ENCODE measurements at places on chromosomes 12 and 14. TPM values are rescaled to one million over a fixed set of nuclear protein-coding genes. Genes with fewer than 3 reads are reported as not detected.
A peak's percentile ranks its signal among the peaks of the same experiment; 100 is the strongest.

DNA sequence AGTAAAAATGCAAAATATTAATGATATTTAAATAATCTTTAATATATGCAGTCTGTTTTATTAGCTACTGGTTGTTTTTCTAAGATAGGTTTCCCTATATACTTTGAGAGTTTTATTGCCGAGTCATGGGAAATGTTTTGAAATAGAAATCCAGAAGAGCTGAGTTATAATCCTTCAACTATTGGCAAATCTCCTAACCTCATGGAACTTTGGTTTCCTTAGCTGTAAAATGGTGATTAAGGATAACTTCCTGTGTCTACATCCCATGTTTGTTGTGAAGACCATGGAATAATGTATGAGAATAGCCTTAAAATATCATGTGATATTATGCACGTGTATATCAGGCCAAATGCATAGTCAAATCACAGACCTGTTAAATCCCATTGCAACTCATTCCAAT lies 51.0 kb downstream of the UNC79 start:
- no peak overlapping the region for H3K4me3 ChIP-seq
- no peak overlapping the region for H3K27ac ChIP-seq
- no peaks in the 10 kb centered on the region for H3K36me3 ChIP-seq
- DNase-seq: no peak
- no peaks in the 10 kb centered on the region for H3K4me1 ChIP-seq
- H3K27me3 ChIP-seq: no peaks in the 10 kb centered on the region

GRCh38 chr12:44431647-44432343 lies 444.3 kb downstream of the NELL2 start:
- H3K4me3 ChIP-seq: no peak overlapping the region
- H3K4me1 ChIP-seq: no peaks in the 10 kb centered on the region
- no peak for DNase-seq
- no peaks in the 10 kb centered on the region for H3K36me3 ChIP-seq

DNA sequence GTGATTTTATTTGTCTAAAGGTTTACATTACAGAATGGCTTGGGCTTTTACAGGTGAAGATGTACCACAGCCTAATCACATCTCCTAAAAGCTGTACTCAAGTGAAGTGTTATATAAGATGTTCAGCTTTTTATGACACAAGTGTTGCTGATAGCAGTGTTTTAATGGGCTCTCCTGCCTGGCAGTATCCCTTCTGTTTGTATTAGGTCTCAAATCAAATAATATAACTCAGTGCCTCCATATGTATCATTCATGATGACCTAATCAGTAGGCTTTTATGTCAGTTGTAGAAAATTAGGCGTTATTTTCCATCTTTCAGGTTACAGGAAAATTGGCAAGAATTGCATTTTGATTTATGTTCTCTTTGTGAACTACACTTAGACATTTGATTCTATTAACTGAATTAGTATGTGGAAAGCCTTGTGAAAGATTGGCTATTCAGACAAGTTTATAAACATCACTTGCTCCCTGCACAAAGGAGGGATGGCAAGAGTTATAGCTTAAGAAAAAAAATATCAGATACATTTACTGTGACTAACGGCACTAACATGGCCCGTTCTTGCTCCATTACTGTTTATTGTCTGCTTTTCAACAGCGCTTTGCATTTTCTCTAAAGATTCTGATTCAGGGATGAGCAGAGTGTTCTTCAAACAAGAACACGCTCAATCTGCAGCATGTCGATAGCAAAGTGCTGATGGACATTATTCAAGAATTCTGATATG lies 143.7 kb upstream of the DIO2 start:
- no peak for DNase-seq
- no peak overlapping the region for H3K4me3 ChIP-seq
- H3K4me1 ChIP-seq: no peaks in the 10 kb centered on the region

DNA sequence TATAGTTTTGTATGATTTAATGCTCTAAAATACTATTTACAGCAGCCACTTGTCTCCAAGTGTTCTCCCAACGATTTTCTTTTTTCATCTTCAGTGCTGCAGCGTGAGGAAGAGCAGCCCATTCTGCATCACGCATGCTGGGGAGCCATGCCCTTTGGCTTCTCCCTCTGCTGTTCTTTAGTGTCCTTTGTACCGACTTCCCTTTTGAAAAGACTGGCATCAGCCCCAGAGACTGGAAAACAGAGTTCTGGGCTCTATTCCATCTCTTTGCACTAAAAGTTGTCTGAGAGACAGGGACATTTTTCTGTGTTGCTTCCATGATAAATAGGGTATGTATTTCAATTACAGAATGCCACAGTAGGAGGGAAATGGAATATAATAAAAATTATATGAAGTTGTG lies 105.1 kb downstream of the RERG start:
- H3K27ac ChIP-seq: no peak overlapping the region
- peaks cover 3% of the 10 kb centered on the region for H3K4me1 ChIP-seq
- H3K4me3 ChIP-seq: no peak overlapping the region
- no peaks in the 10 kb centered on the region for H3K36me3 ChIP-seq

The KERA gene
- not detected for total RNA-seq

DNA sequence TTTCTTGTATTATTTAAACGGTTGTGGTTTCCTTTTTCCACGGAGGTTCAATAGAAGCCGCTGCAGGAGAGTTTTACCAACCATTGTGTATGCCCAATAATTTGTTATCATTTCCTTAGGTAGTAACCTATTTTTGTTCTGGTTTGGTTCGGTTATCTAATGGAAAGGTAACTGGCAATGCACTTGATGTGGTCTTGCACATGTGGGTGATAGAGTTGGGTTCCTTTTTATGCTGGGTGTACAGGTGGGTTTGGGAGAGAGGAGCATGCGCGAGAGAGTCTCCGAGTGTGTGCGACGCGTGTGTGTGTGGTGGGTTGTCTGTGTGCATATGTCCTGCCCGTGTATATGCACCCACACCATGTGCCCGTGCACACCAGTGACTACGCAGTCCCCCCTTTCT lies 102.7 kb upstream of the FKBP4 start:
- peak overlapping the region; percentile 56 for H3K4me3 ChIP-seq
- no peak for DNase-seq
- H3K4me1 ChIP-seq: peaks cover 11% of the 10 kb centered on the region
- peaks cover 21% of the 10 kb centered on the region for H3K27me3 ChIP-seq
- H3K27ac ChIP-seq: no peak overlapping the region
- no peaks in the 10 kb centered on the region for H3K36me3 ChIP-seq

The RNFT2 gene
- 0.78 TPM for total RNA-seq

DNA sequence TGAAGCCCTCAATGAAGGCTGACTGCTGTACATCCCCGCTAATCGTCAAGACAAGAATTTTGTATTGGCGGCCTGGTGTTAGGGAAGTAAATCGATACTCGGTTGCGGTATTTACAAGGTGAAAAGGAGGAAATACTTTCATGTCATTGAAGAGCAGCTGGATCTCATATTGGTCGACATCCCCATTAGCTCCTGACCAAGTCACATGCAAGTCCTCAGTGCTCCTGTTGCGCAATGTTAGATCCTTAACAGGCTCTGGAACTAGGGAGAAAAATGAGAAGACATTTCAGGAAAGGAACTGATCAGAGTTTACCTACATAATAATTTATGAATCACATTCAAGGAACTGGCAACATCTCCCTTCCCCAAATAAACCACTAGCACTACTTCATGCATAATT lies 66.2 kb downstream of the PTPRB start:
- no peak for DNase-seq

DNA sequence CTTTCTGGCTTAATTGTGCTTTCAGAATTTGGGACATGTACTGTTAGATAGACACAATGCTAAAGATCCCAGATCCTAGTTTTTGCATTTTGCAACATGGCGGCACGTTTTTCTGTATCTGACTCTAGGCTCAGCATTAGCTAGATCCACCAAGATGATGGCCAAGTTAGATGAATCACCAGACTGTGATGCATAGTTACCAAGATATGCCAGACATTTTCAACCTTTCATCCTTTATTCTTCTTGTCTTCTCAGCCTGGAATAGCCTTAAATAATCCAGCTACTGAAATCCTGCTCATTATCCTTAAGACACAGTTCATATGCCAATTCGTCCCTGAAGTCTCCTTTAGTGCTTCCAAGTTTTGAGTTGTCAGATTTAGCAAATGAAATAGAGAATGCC lies 144.9 kb upstream of the CRY1 start:
- peaks cover 11% of the 10 kb centered on the region for H3K4me1 ChIP-seq
- H3K36me3 ChIP-seq: no peaks in the 10 kb centered on the region
- H3K27me3 ChIP-seq: peaks cover 5% of the 10 kb centered on the region
- no peak overlapping the region for H3K4me3 ChIP-seq

GRCh38 chr14:39433452-39433813 lies 1.2 kb upstream of the FBXO33 start:
- H3K27ac ChIP-seq: peak overlapping the region; percentile 99
- H3K4me3 ChIP-seq: peak overlapping the region; percentile 97
- H3K27me3 ChIP-seq: no peaks in the 10 kb centered on the region
- peaks cover 32% of the 10 kb centered on the region for H3K4me1 ChIP-seq
- no peak for DNase-seq
- H3K36me3 ChIP-seq: no peaks in the 10 kb centered on the region

DNA sequence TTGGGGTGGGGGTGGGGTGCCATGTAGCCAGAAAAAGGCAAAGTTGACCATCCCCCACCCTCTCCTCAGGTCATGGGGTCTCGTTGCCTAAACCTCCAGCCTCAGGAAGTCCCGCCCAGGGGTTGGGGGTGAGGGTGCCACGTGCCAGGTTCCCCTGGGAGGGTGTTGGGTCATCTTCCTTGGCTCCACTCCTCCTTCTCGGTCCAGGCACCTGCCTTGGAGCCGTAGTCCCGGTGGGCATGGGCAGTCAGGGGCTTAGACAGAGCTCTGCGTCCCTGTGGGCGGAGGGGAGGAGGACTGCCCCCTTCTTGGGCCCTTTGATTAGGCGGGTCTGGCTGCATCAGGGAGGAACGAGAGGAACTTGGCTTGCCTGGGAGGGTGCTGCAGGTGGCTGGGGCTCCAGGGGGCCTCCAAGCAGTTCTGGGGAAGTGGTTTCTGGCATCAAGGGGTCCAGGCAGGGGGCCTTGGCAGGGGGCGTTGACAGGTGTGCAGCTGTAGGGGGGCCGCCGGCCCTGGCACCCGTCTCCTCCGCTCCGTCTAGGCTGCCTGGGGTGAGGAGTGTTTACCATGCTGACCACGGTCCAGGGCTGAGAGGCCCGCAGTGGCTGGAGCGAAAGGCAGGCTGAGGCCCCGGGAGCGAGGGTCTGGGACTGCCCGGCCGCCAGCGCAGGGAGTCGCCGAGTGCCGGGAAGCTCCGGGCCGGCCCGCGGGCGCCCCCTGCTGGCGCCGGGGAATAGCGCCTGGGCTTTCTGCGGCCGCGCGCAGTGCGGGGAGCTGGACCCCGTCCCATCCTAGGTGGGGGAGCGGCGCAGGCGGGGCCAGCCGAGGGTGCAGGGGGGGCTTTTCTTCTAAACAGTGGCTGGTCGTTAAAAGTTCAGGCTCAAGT lies 7.9 kb downstream of the SETD1B start:
- DNase-seq: peak; percentile 83
- peak overlapping the region; percentile 54 for H3K4me3 ChIP-seq
- H3K27me3 ChIP-seq: no peaks in the 10 kb centered on the region
- peak overlapping the region; percentile 42 for H3K27ac ChIP-seq
- peaks cover 65% of the 10 kb centered on the region for H3K36me3 ChIP-seq
- peaks cover 49% of the 10 kb centered on the region for H3K4me1 ChIP-seq

The TMEM52B gene
- not detected for total RNA-seq

GRCh38 chr12:49936925-49937324 lies 13.6 kb upstream of the AQP2 start:
- H3K4me1 ChIP-seq: no peaks in the 10 kb centered on the region
- H3K27me3 ChIP-seq: no peaks in the 10 kb centered on the region
- no peak overlapping the region for H3K27ac ChIP-seq
- no peak for DNase-seq

The ARF6 gene
- total RNA-seq: 48.0 TPM

The FLVCR2 gene
- total RNA-seq: 9.0 TPM

DNA sequence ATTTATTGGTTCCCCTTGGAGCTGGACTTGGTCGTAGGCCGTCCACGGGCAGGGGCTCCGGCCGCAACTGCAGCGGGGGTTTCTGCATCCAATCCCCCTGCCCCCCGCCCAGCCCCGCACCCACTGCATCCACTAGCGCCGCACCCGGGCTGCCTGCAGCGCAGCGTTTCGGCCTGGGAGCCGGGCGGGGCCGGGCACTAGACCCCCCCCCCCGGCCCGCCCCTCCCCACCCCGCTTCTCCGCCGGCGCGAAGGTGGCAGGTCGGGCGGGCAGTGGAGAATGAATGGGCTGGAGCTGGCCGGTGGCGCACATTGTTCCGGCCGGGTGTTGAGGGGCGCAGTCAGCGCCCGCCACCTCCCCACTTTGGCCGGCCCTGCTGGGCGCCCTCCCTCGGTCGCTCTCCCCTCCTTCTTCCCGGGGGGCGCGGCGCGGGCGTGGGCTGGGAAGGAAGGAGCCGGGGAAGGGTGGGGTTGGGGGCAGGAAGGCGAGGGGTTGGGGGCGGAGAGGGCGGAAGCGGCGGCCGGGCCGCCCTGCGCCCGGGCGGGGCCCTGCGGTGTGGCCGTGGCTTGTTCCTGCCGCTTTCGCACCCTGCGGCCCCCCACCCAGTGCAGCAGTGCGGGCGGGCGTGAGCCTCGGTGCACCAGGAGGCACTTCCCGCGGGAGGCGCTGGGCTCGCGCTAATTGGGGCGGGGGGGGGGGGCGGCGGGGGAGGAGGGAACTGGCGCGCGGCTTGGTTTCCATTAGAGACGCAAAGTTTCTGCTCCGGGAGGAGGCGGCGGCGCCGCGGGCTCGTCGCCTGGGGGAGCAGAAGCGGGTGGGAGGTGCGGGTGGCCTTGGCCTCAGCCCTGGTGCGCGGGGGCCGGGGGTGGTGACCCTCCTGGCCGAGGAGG lies 841 bp downstream of the CALM1 start:
- no peaks in the 10 kb centered on the region for H3K27me3 ChIP-seq
- no peak for DNase-seq
- peaks cover 24% of the 10 kb centered on the region for H3K36me3 ChIP-seq
- peak overlapping the region; percentile 94 for H3K27ac ChIP-seq

The FOXG1 gene
- total RNA-seq: not detected

The TSPAN31 gene
- total RNA-seq: 29.8 TPM

- no peak overlapping the region for H3K4me3 ChIP-seq
- H3K27ac ChIP-seq: no peak overlapping the region
- no peak for DNase-seq
- no peaks in the 10 kb centered on the region for H3K4me1 ChIP-seq
These were observed 211.1 kb upstream of the TBX3 start for GRCh38 chr12:114895081-114895480.

- H3K27ac ChIP-seq: peak overlapping the region; percentile 55
- peaks cover 49% of the 10 kb centered on the region for H3K4me1 ChIP-seq
- no peak overlapping the region for H3K4me3 ChIP-seq
- H3K36me3 ChIP-seq: no peaks in the 10 kb centered on the region
- H3K27me3 ChIP-seq: no peaks in the 10 kb centered on the region
- no peak for DNase-seq
These were observed 413.7 kb downstream of the RAD51B start for GRCh38 chr14:68233101-68233784.

- no peaks in the 10 kb centered on the region for H3K4me1 ChIP-seq
- H3K36me3 ChIP-seq: no peaks in the 10 kb centered on the region
- DNase-seq: no peak
- H3K27ac ChIP-seq: no peak overlapping the region
- peaks cover 2% of the 10 kb centered on the region for H3K27me3 ChIP-seq
These were observed 335.6 kb downstream of the TMEM121 start for GRCh38 chr14:105861985-105862465.

GRCh38 chr14:99524091-99524661 lies 43.0 kb downstream of the CCNK start:
- no peak overlapping the region for H3K4me3 ChIP-seq
- H3K4me1 ChIP-seq: peaks cover 20% of the 10 kb centered on the region
- no peak overlapping the region for H3K27ac ChIP-seq
- H3K27me3 ChIP-seq: no peaks in the 10 kb centered on the region
- no peak for DNase-seq
- peaks cover 4% of the 10 kb centered on the region for H3K36me3 ChIP-seq

All from suprapubic skin (tissue), 4 donors.